ENCODE measurements at places on chromosomes 1 and 21.

GRCh38 chr1:192303029-192303428 lies 13.8 kb upstream of the RGS21 start:
- no peak for DNase-seq

DNA sequence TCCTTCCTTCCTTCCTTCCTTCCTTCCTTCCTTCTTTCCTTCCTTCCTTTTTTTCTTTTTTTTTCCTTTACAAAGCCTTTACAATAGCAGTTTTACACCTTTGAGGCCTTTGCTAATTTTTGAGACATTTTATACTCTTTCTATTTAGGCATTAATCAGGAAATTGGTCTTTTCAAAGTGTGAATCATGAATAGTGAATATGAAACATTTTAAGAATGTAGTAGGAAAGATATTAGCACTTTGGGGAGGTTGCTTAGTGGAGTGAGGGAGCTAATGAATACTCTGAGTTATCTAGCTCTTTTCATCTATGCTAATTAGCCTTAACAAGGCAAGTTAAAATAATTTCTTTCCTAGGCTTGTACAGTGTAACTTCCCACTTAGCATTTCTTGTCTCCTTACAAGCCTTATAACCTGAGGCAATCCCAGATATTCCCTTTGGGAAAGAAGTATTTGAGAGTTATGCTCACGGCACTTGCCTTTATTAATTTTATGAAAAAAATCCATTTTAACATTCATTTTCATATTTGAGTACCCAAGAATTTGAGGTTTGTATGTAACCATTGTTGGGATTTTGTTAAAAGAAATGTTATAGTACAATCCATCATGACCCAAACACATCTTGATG lies 122.6 kb downstream of the NTNG1 start:
- no peak for DNase-seq

DNA sequence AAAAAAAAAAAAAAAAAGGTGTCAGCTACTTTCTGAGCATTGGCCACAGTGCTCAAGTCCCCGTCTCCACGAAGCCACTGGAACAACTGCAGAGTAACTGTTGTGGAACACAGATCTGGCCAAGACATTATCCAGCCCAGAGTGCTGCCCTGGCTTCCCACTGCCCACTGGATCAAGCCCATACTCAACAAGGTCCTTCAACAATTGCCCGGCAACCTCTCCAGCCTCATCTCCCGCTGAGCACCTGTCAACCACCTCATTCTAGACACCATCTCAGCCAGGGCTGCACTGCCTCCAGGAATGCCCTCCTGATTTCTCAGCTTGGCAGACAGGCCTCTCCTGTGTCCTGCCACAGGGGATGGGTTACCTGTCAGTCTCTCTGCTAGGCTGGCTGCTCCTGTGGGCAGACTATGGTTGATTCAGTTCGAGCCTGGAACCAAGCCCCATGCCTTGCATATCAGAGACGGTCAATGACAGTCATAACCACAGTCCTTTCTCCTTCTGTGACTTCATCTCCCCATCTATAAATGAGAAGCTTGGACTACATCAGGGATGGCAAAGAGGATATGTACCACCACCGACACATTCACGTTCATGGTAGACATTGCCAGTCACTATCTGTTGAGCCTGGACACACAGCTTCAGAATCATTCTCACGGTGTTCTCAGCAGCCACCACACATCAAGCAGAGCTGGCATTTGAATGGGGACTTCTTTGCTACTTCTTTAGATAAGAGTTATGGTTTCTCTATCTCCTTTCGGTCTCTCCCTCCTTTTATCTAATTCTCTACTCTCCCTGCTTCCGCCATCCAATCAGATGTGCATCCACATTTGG lies 76.9 kb downstream of the MRPL37 start:
- no peak for DNase-seq

- DNase-seq, result no peak
Measured at GRCh38 chr1:154848983-154849382, 21.1 kb downstream of the KCNN3 start.

- no peak for DNase-seq
Measured at GRCh38 chr1:13543451-13544220, 29.8 kb upstream of the LRRC38 start.

- DNase-seq, result no peak
Measured at GRCh38 chr1:201250326-201251011, 32.8 kb upstream of the PKP1 start.

- no peak for DNase-seq
Measured at GRCh38 chr21:31345136-31345535, 1.1 kb upstream of the TIAM1 start.

GRCh38 chr1:192598589-192598988 lies 23.0 kb downstream of the RGS1 start:
- DNase-seq, result no peak

DNA sequence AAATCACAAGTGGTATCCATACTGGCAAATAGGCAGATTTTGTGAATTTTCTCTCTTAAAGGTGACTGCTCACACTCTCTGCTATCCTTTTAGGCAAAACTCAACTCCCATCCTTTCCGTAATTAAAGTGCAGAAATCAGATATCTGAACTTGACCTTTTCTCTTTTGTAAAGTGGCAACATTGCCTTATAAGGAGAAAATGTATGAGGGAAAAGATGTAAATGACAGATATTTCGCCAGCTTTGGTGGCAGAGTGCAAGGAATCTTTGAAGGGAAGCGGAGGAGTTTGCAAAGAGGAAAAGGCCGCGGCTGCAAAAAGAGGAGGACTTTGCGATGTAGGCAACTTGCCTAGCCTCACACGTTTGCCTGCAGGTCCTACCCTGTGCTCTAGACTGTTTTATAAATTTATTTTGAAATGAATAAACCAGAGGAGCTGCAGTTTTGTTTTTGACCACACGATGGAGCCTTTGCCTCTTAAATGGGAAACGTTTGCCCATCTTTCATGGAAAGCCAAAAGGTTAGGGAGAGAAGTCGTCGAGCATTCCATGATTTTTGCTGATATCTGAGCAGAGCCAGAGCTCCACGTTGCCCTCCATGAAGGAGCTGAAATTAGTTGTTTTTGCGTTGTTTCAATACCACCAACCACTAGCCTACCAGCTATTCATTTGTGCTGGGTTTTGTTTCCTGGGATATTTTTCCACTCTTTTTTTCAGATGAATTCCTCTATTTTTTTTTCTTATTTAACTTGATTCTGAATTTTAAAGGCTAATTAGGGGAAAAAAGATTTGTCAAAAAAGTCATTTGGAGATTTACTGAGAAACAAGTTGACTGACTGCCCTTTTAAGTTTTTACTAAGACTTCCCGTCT lies 242.3 kb downstream of the LMX1A start:
- no peak for DNase-seq

- peak; percentile 54 for DNase-seq
Measured at GRCh38 chr1:13700521-13701270, 708 bp downstream of the PRDM2 start.

DNA sequence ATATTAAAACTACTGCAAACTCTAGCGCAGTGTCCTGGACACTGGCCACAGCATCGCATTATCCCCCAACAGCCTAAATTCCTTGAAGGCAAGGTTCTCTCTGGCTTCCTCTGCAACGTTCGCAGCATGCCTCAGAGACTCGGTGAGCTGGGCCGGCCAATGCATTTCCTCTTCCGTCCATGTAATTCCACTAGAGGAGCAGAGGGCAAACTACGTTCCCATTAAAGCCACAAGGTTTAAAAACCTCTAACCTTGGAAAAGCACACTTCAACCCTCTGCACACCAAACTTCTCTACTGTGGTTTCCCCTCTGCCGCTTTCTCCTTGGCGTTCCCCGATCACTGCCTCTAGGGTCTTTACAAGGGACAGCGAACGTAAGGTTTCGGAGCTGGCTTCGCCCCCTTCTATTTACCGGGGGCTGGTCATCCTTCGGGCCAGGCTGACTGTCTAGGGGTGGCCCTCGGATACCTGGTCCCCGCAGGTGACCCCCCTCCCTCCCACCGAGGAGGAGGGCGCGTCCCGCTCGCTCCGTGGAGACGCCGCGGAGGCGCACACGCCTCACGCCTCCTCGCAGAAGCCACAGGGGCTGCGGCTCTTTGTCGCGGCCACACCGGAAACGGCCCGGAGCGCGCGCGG lies 456 bp upstream of the SMYD2 start:
- peak; percentile 4 for DNase-seq

- no peak for DNase-seq
Measured at GRCh38 chr1:19450811-19451515, 34.4 kb downstream of the CAPZB start.

Measured in stimulated activated CD4-positive, alpha-beta T cell treated with anti-CD3 and anti-CD28 coated beads, Interleukin-4, amount 100 ng/mL, for 1 hour (primary cell).